NCI-H1092 (cell line): ENCODE measurements at places on chromosomes 5 and 9.
A peak's percentile ranks its signal among the peaks of the same experiment; 100 is the strongest.

DNA sequence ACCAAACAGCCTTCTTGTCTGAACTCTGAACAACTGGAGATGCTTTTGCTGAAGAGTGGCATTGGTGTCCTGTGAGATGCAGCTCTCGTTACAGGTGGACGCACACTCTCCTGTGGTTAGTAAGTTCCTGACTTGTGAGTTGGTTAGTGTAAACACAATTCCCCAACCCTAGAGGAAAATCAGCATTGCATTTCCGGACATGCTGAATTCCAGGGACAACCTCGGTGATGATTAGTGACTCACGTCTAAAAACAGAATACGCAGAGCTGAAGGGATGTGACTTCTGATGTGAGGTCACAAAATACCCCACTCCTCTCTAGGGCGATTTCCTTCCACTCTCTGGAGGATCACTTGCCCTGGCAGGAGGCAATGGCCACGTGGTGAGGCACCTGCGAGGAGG, 5.0 kb downstream of the OR2V2 start:
- DNase-seq: no peak

GRCh38 chr9:79573412-79573923, 1.7 kb downstream of the TLE4 start:
- no peak for DNase-seq

DNA sequence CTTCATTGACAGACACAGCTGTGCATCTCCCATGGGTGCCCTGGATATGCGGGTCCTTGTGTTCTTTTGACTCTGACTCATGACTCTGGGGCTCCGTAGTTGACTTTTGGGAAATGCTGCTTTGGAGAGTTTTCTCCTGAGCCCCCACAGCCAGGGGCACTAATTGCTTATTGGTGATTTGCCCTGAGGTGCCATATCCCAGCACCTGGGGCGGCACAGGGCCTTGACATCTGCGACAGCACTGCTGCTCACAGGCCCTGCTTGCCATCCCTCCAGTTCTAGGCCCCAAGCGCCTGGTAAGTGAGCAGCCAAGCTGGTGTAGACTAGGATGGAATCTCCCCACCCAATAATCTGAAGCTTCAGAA, 75.1 kb downstream of the AMBP start:
- DNase-seq: no peak

GRCh38 chr9:70484232-70485130, 70.0 kb upstream of the KLF9 start:
- peak; percentile 56 for DNase-seq

DNA sequence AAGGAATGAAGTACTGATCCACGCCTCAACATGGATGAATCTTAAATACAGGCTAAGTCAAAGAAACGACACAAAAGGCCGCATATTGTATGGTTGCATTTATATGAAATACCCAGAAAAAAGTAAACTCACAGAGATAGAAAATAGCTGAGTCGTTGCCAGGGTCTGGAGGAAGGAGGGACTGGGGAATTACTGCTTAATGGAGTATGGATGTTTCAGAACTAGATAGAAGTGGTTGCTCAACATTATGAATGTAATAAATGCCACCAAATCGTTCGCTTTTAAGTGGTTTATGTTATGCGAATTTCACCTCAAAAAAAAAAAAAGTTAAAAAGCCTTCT, 784 bp upstream of the MSANTD3 start:
- no peak for DNase-seq

GRCh38 chr9:88694625-88695024, 159.6 kb downstream of the NXNL2 start:
- no peak for DNase-seq

DNA sequence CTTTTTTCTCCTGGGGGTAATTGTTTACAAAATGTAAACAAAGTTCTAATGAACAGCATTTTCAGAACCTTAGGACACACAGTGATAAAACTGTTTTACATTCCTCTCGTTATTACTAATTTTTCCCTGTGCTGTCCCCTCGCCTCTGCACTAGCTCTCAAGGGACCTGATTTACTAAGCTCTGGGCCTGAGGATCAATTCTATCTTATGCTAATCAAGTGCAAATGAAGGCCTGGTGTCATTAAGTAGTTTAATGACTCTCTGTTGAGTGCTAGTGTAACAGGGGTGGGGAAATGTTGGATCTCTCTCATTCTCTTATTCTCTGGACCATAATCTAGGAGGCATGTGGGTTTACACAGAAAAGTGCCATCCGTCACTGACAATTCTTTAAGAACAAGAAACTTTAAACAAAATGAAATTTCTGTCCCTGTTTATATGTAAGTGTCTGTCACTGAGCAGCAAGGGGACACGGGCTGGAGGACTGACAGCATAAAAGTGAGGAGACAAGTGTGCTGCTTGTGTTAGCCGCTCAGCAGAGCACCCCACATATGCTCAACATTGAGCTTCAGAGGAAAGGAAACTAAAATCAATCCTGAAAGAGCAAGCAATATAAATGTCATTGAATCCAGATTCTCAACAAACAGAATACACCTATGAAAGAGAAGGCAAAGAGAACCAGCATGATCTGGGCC, 115.4 kb downstream of the WDR41 start:
- no peak for DNase-seq

- DNase-seq: no peak
Observed at GRCh38 chr5:84632418-84632817, 247.7 kb upstream of the EDIL3 start.

- no peak for DNase-seq
Observed at GRCh38 chr9:121613009-121613752, 38.3 kb upstream of the DAB2IP start.

GRCh38 chr9:107737987-107738743, 248.6 kb upstream of the KLF4 start:
- DNase-seq: peak; percentile 18

DNA sequence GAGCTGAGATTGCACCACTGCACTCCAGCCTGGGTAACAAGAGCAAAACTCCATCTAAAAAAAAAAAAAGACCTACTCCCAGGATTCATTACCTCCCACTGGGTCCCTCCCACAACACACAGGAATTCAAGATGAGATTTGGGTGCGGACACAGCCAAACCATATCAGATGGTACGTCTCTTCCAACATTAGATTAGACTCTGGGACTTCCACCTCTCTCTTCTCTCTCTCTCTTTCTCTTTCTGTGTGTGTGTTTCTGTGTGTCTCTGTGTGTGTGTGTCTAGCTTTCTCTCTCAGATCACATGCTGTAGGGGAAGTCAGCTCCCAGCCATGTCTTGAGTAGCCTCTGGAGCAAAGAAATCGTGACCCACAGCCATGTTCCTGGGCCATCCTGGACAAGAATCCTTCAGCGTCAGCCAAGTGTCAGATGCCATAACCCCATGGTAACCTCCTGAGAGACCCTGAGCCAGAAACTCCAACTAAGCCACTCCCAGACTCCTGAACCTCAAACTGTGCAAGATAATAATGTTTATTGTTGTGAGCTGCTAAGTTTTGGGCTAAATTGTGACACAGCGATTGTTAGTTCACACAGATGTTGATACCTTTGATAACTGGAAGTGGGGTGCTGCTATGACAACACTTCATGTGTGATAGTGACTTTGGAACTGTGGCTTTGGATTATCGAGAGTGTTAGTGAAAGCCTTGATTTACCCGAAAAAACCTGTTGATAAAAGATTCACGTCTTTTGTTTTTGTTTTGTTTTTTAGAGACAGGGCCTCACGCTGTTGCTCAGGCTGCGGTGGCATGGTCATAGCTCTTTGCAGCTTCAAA, 4.1 kb upstream of the CMBL start:
- no peak for DNase-seq

- DNase-seq: no peak
Observed at GRCh38 chr5:178155065-178155464, 1.4 kb upstream of the NHP2 start.
